T-helper 2 cell treated with Interferon-gamma antibody and Interleukin-4, amounts not matched to agents 5 μg/mL and 100 μg/mL, for 36 hours (primary cell): ENCODE measurements at places on chromosomes 2 and 18.

- DNase-seq = peak; percentile 86
Observed at GRCh38 chr2:96637385-96638143, 548 bp downstream of the KANSL3 start.

- DNase-seq = no peak
Observed at GRCh38 chr18:49666045-49666775, 104.4 kb downstream of the LIPG start.

DNA sequence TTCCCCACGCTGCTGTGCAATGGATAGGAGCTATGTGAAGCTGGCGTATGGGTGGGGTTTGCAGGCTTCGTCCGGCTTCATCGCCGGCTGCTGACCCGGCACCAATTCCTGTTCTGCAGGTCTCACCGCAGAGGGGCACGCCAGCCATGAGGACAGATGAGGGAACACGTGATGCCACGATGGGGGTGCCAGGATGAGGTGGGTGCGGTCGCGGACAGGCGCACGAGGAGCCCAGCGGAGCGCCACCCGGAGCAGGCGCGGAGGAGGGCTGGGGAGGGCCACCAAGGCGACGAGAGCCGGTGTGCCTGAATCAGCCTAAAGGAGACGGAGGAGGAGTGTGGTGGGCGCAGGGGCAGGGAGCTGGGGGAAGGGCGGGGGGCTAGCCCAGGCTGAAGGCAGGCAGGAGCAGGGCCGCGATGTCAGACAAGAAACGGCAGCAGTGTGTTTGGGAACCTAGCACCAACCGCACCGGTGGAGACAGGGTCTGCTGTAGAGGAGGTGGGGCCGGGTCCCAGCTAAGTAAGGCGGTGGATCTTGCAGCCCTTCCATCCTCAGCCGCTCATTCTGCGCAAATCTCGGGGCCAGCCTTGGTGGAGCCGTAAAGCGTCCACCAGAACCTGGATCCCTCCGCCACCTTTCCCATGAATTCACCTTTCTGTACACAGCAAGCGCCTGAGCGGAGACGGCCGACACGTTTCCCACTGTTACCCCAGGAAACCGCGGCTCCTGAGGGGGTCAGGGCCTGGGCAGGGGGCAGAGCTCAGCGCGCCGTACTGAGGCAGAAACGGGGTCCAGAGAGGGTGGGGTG lies 17.0 kb upstream of the CD8A start:
- DNase-seq = peak; percentile 36

GRCh38 chr2:148965623-148966437 lies 72.7 kb upstream of the LYPD6B start:
- no peak for DNase-seq

GRCh38 chr2:240368781-240369331 lies 66.6 kb upstream of the GPC1 start:
- DNase-seq = no peak

GRCh38 chr18:7116001-7116730 lies 1.4 kb downstream of the LAMA1 start:
- DNase-seq = no peak
